GM13977 (cell line): ENCODE measurements at places on chromosomes 11 and 22.

DNA sequence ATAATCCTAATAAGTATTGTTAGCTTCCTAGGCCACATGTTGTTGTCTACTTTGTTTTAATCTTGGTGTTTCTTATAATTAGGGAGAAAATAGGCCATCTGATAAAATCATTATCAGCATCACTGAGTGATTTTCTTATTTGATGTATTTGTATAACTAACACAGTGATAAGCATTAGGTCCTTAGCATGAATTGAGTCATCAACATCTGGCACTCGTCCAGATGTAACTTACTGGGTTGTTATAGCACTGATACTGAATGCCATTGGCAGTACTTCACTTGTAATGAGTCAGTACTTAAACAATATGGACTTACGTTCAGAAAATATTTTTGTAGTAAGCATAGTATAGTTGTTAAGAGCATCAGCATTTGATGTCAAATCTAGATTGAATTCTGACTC is 16.2 kb downstream of the API5 start:
- no peak for DNase-seq

- DNase-seq: peak; percentile 58
These were observed 1.4 kb upstream of the STIM1 start for GRCh38 chr11:3853899-3854659.

DNA sequence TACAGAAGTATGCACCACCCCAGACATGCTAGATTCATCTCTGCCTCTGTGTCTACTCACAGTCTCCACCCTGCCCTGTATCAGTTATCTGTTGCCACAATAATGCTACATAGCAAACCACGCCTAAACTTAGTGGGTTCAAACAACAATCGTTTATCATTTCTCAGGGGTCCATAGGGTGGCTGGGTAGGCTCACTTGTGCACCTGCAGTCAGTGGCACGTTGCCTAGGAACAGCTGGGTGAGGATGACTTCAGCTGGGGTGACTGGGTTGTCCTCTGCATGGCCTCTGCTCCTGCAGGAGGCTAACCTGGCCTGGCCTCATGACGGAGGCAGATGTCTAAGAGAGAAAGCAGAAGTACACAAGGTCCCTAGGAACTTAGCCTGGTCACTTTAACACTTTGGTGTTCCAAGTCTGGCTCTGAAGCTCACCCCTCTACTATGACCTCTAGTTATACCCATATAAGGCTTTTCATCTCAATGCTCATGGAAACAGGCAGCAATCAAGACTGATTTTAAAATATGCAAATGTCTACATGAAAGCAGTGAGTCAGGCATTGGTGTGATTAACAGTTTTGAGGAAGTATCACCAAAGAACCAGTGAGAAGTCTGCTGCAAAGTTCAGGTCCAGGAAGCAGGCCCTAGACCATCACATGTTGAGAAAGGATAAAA is 10.7 kb downstream of the OLFML1 start:
- peak; percentile 47 for DNase-seq

GRCh38 chr11:108713076-108713790 is 48.4 kb downstream of the DDX10 start:
- peak; percentile 23 for DNase-seq

- DNase-seq: no peak
These were observed 94.1 kb upstream of the LIN7C start for GRCh38 chr11:27600656-27601055.

GRCh38 chr22:23708270-23708669 is 17.5 kb downstream of the RGL4 start:
- DNase-seq: no peak

- no peak for DNase-seq
These were observed 76.4 kb upstream of the NNMT start for GRCh38 chr11:114219559-114220349.

DNA sequence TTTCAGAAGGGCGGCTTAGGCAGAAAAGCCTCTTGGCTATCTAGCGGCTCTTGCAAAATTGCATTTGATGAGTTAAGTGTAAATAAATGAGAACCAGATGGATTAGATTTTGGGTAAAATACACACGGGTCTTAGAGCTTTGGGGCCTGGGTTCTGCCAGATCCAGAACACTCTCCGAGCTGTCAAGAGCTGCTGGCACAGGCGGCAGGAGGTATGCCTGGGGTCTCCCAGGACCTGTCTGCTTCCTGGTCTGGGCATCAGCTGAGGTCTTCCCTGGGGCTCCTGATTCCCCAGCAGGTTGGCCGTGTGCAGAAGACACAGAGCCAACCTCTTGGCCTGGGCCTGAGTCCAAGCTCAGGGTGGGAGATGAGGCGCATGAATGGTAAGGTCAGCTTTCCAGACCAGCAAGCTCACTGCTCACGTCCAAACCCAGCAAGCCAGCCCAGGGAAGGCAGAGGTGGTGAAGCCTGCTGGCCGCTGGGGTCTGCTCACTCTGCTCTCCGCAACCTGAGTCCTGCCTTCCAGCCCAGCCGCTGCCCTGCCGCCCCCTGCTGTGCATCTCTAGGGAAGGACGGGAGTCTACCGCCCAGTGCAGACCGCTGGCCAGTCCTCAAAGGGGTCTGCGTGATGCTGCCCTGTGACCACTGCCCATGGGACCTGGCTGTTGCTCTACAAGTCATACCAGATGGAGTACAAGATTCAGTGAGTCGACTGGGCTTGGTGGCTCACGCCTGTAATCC is 44.9 kb downstream of the SCUBE1 start:
- DNase-seq: no peak

DNA sequence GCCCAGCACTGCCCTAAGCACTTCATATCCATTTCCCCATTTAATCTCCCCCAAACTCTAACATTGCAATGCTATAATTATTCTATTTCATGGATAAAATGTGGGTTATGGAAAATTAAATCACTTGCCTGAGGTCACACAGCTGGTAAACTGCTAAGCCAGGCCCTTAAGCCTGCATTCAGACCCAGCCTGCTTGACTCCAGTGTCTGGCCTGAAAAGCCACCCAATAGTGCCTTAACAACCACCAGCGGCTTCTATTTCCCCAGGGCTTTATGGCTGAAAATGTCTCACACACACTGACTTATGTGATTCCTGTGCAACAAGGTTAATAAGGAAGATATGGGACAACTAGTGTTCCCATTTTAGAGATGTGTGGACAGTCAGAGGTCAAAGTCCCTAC is 178.5 kb upstream of the SNX19 start:
- no peak for DNase-seq

- DNase-seq: no peak
These were observed 90.4 kb upstream of the SLC25A18 start for GRCh38 chr22:17472932-17473331.

GRCh38 chr11:117670924-117671323 is 126.1 kb downstream of the DSCAML1 start:
- DNase-seq: no peak

DNA sequence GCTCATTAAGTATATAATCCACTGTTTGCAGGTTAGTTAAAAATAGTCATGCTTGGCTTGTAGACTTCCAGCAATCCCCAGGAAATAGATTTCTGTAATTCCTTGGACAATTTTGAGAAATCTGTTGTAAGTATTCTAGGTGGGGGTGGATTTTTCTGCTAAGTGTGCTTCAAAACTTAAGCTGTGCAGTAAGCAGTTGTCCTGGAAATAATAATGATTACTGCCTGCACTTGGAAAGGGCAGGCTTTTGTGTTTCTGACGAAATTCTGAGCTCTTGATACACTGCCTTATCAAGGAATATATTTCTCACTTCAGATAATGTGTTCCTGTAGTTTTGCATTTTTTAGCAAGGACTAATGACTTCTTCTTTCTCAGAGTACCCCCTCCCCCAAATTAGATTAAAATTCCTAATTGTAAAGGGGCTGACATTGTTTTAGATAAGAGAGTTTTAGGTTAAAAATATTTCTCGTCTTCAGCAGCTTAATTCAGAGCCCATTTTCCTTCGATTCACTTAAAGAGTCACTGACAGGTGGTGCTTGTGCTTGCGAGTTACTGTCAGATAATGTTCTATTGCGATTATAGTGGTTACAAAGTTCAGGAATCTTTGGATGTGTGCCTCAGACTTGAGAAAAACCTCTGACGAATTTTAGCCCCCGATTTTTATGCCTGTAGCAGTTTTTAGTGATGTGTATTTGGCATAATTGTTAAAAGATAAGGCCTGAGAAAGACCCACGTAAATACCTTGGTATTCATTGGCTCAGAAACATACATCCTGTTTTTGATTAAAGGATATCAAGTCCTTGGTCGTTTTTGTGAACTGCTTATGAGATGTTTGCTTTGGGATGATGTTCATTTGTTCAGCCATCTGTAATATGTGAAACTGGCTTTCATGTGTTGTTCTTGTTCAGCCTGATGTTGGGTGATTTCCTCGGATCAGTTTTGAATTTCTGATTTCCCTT is 120.5 kb downstream of the HIPK3 start:
- DNase-seq: no peak

DNA sequence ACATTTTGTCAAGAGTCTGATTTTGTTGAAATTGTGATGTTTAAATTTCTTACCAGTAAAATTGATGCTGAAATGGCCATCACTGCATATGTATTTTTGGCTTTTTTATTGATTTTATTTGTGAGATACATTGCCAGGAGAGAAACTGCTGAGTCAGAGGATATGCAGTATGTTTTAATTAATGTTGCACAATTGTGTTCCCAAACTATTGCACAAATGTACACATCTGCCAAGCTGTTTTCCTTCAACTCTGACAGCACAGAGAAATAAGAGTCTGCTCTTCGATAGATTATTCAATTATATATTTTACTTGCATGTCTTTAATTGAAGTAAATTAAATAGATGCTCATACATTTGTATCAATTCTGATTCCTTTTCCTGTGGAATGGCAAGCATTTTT is 640.2 kb upstream of the LUZP2 start:
- no peak for DNase-seq

DNA sequence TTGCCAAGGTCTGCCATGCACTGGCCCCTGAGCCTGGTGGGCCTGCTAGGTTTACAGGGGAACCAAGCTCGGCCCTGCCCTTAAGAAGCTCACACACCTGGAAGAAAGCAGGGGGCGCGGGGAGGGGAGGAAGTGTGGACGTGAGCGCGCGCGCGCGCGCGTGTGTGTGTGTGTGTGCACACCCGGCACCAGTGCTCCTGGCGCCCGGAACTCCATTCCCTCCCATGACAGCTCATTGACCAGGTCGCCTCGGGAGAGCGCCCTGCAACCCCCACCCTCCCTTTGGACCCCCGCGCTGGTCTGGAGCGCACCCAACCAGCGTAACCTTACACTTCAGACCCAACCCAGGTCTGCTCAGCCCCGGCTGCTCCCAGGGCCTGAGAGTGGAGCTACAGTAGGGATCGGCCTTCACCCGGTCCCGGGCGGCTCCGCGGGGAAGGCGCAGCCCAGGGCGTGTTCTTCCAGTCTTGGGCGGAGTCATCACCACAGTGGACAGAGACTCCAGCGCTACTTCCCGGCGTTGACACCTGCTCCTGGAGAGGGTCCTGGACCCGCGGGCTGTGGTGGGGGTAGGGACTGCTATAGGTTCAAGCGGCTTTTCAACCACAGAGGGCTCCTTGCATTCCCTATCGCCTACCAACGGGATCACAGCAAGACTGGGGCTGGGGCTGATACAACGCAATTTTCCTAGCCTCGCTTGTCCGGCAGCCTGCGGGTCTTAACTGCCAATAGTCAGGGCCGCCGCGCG is 1.5 kb downstream of the GALNT18 start:
- peak; percentile 20 for DNase-seq

DNA sequence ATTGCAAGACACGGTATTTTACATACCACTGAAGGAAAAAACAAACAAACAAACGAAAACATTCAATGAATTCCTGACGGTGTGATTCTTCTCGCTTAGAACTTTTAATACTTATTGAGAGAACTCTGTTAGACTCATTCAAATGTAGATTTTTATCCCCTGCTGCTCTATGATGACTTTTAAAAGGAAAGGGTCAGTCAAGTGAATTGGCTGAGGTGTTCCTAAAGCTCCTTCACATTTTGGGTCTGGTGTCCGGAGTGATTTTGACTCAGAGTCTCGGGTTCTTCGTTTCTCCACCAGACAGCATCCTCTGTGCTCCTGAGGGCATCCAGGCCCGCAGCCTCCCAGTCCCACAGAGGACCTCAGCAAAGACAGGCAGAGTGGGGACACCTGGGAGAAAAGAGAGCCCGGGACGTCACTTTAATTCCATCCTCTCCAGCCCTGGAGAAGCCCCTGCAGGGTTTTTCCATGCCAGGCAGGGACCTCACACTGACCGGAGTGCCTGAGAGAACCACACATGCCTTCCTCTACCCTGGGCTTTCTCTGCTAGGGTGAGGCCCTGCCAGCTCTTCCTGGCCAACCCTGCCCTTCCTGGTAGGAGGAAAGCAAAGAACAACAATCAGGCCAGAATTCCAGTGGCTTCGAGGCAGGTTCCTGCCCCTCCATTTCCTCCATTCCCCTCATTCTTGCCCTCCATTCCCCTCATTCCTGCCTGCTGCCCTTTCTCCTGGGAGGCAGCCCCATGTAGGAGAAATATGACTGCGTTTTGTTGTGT is 1.4 kb upstream of the CSF2RB start:
- DNase-seq: no peak

DNA sequence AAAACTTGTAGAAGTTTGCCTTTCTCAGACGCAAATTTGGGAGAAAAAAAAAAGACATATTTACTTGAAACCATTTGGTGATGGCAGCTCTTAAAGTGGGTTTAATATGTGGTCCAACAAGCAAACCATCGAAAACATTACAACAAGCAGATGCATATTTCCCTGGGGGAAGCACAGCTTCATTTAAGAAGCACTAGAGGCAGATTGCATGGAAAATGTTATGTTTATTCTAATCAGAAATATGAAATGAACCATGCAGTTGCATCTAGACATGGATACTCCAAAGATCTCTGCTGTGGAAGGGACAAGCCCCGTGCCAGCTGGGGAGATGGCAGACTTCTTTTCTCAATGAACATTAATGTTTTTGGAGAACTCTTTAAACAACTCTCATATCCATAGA is 57.4 kb upstream of the PARVA start:
- no peak for DNase-seq

GRCh38 chr11:118086913-118087768 is at the start of gene SMIM35:
SMIM35 (minus strand) TSS chr11:118086963; CDS start chr11:118086757, 206 bp downstream.
- no peak for DNase-seq

- no peak for DNase-seq
These were observed 926 bp downstream of the POU2F3 start for GRCh38 chr11:120240866-120241265.

DNA sequence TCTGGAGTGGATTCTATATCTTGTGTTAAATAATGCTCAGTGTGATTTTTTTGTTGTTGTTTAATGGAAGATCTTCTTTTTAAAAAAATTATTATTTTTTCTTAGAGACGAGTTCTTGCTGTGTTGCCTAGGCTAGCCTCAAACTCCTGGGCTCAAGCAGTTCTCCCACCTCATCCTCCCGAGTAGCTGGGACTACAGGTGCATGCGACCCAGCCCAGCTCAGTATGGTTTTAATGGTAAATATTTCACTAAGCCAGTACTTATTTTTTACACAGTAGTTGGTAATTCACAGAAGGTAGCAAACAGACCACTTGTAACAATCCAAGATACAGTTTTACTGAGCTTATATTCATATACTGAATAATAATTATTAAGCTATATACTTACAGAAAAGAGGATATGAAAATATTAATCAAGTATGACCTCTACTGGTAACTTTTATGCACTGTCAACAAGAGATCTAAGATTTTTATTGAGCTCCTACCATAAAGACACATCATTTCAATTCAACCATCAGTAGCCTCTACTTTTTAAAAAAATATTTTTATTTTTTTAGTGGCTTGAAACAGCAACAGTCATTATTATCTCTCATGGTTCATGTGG is 6.1 kb upstream of the CD59 start:
- DNase-seq: no peak

GRCh38 chr11:69967484-69967883 is 110.6 kb upstream of the ANO1 start:
- DNase-seq: no peak
